Bronchus fibroblast of lung (primary cell): ENCODE measurements at places on chromosomes 4 and X. TPM values are rescaled to one million over a fixed set of nuclear protein-coding genes. Genes with fewer than 3 reads are reported as not detected.

The AVPR2 gene
- total RNA-seq = 0.50 TPM in 1 of 2 replicates, not detected in the other

The FOXP3 gene
- total RNA-seq = 0.15 and 0.50 TPM in 2 replicates

The H2BW2 gene
- total RNA-seq = not detected in 2 replicates

The ZFX gene
- 14.4 and 18.5 TPM in 2 replicates for total RNA-seq

The MUC7 gene
- total RNA-seq = not detected in 2 replicates

The GABRQ gene
- total RNA-seq = under 0.01 and 0.15 TPM in 2 replicates

The LRIT3 gene
- total RNA-seq = not detected in 2 replicates

The HS3ST1 gene
- total RNA-seq = not detected in 2 replicates

The GASK1B gene
- total RNA-seq = 2.1 and 3.9 TPM in 2 replicates

The SSX4 gene
- not detected in 2 replicates for total RNA-seq

The MAGEE2 gene
- not detected in 2 replicates for total RNA-seq

The KLF8 gene
- total RNA-seq = 0.34 and 0.59 TPM in 2 replicates

The NLGN4X gene
- total RNA-seq = 0.17 TPM in 1 of 2 replicates, not detected in the other

The BMP3 gene
- total RNA-seq = not detected in 2 replicates

The SRPK3 gene
- total RNA-seq = 0.59 and 0.84 TPM in 2 replicates

The LNX1 gene
- total RNA-seq = 0.17 and 0.59 TPM in 2 replicates

The LDB2 gene
- total RNA-seq = 3.9 and 6.7 TPM in 2 replicates

The ZFP92 gene
- total RNA-seq = 0.15 and 0.17 TPM in 2 replicates

The UGT8 gene
- 0.15 and 0.17 TPM in 2 replicates for total RNA-seq
